Mesenchymal stem cell (in vitro differentiated cells and primary cell): ENCODE measurements at places on chromosomes 7 and 10.

- DNase-seq: no peak
Measured at GRCh38 chr10:52563360-52563759, 209.2 kb downstream of the MBL2 start.

- DNase-seq: no peak
Measured at GRCh38 chr7:84149573-84149972, 45.0 kb downstream of the SEMA3A start.

- no peak for DNase-seq
Measured at GRCh38 chr10:133139551-133140065, 20.4 kb upstream of the KNDC1 start.

DNA sequence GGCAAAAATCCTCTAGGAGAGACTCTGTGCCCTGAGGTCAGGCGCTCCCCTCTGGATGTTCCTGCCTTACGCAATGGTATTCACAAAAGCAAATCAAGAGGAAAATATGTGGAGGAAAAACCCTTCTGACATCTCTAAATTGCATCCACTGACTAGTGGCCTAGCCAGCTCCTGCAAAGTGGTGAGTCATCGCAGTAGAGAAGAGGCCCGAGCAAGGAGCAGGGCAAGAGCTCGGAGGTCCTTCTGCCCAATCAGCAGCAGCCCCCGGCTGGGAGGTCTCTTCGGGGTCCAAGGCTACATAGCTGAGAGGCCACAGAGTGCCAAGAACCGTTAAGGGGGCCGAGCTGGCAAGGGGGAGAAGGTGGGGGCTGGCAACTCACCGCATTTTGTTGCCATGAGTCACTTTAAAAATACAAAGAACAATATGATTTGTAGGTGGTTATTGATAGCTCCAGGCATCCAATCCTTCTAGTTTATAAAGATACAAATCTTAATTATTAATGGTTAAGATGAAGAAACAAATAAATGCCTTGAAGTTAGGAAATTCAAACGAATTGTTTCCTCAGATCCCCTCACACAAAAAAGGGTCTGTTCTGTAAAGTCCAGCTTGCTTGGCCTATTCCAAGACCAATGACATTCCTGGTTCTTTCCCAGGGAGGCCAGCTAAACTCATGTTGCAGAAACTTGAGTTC lies 161.6 kb downstream of the PKD1L1 start:
- DNase-seq: peak; percentile 99

GRCh38 chr10:100383251-100383650 lies 36.2 kb downstream of the SCD start:
- no peak for DNase-seq

DNA sequence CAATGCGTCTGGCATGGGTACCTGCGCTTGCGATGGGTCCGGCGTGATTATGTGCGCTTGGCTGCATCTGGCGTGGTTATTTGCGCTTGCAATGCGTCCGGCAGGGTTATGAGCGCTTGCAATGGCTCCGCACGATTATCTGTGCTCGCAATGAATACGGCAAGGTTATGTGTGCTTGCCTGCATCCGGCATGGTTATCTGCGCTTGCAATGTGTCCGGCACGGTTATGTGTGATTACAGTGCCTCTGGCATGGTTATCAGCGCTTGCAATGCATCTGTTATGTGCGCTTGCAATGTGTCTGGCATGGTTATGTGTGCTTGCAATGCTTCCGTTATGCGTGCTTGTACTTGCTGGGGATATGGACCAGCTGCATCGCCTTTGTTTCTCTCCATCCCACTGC lies 37.7 kb downstream of the RBAK start:
- DNase-seq: no peak

DNA sequence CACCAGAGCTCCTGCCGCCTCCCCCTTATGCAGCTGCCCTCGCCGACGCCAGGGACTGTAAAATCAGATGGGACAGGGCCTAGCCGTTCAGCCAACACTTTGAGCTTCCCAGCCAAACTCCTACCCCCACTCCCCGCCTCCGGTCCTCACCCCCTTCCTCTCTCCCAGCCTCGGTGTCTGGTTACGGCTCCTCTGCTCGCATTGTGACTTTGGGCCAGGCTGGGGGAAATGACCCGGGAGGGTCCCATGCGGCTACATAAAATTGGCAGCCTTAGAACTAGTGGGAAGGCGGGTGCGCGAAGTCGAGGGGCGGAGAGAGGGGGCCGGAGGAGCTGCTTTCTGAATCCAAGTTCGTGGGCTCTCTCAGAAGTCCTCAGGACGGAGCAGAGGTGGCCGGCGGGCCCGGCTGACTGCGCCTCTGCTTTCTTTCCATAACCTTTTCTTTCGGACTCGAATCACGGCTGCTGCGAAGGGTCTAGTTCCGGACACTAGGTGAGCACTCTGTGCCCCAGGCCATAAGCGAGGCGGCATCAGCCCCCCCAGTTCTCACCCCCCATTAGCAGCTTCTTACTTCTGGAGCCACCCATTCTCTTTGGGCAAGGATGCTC lies at the start of gene KAZALD1:
Gene KAZALD1, plus strand, starts transcription at position 366 of the 608 bp plus-strand sequence. CDS start 604 bp downstream, outside the sequence.
- peak; percentile 77 for DNase-seq

- no peak for DNase-seq
Measured at GRCh38 chr7:98368716-98369115, 32.2 kb downstream of the BAIAP2L1 start.

GRCh38 chr10:124799211-124799610 lies 2.4 kb upstream of the ABRAXAS2 start:
- DNase-seq: no peak

GRCh38 chr7:146004805-146005204 lies 111.8 kb upstream of the CNTNAP2 start:
- DNase-seq: no peak

- no peak for DNase-seq
Measured at GRCh38 chr7:127600885-127601284, 7.3 kb downstream of the FSCN3 start.

DNA sequence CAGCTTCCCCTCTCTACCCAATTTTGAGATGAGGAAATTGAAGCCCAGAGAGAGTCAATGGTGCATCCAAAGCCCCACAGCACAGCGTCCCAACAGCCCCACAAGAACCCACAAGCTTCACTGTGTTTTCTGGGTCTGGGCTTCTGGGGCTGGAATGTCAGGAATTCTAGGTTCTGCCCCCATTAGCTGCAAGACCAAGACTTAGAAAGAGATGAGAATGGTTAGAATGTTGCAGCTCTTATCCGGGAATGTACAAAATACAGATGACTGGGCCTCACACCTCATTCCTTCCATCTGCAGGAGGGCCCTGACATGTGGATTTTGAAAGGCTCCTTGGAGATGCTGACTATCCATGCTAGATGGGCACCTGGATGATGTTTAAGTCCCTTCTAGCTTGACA lies 6.0 kb upstream of the SGPL1 start:
- DNase-seq: no peak

DNA sequence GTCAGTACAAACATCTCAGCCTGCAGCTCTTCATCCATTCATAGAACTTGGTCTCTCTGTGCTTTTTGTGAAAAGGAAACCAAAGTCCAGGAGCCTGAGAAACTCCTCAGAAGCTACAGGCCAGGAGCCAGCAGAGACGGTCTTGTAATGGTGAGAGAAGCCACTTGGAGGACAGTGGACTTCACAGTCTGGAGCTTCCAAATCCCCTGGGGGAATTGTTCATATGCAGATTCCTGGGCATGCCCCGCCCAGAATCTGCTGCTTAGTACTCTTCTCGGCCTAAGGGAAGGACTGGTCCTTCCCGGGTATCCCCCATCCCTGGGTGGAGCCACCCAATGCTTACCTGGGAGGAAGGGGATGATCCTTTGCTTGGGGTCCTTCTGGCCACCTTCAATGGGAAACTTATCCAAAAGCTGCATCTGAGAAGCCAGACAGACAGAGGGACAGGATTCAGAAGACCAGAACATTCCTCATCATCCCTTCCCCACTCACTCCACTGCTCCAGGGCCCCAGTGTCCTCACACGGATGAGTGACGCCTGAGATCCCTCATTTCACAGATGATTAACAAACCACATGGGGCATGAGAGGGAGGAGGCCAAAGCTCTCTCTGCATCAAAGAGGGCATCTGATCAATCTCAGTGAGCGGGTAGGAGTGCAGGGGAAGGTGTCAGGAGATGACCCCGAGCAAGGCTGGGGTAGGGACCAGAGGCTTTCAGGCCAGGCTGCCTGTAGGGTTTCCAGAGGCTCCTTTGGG lies 88.4 kb downstream of the SH3PXD2A start:
- no peak for DNase-seq

GRCh38 chr7:100655908-100656674 lies at the start of gene ACTL6B:
Gene ACTL6B, minus strand, starts transcription at chr7:100656448. Its CDS starts 94 bp downstream, at chr7:100656354.
- peak; percentile 45 for DNase-seq

GRCh38 chr10:59563531-59563930 lies 146.1 kb downstream of the SLC16A9 start:
- DNase-seq: no peak

DNA sequence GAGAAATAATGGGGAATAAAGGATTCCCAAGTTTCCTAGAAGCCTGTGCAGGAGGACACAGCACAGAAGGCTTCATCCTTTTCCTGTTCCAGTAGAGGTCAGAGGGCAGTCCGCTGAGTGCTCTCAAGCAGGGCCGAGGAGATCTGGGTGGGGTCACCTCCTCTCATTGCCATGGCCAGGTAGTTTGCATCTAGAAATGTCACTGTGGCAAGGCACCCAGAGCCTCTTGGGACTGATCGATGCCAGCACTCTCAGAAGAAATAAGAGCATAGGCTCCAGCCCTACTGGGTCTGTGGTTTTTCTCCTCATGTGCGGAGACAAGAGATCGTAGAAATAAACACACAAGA lies 7.9 kb downstream of the NUB1 start:
- DNase-seq: no peak

GRCh38 chr10:76550806-76551205 lies 1086.8 kb downstream of the KCNMA1 start:
- peak; percentile 88 for DNase-seq

DNA sequence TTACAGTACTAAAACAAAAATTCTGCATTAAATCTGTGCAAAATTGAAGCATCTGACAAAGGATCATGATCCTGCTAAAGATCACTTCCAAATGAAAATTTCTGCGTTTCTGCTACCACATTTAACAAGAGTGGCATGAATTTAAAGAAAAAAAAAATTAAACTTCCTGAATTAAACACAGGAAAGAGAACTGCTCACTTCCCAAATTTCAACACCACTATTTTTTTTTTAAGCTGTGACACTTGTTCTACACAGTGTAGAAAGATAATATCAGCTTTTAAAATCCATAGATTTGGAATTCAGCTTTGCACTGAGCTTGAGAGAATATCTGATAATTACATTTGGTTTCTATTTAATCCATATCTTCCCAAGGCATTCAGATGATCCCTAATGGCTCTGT lies 73.6 kb downstream of the EPC1 start:
- no peak for DNase-seq

- DNase-seq: no peak
Measured at GRCh38 chr7:7803715-7804178, 85.3 kb upstream of the RPA3 start.

GRCh38 chr7:151366880-151367222 lies 25.2 kb downstream of the NUB1 start:
- DNase-seq: peak; percentile 50

GRCh38 chr10:86340176-86340990 lies 26.2 kb downstream of the GRID1 start:
- no peak for DNase-seq

- DNase-seq: no peak
Measured at GRCh38 chr10:27138277-27138676, 15.9 kb downstream of the YME1L1 start.

GRCh38 chr10:110317866-110318850 lies 13.4 kb upstream of the SMNDC1 start:
- no peak for DNase-seq

- peak; percentile 31 for DNase-seq
Measured at GRCh38 chr10:125082881-125083575, 77.3 kb downstream of the CTBP2 start.

DNA sequence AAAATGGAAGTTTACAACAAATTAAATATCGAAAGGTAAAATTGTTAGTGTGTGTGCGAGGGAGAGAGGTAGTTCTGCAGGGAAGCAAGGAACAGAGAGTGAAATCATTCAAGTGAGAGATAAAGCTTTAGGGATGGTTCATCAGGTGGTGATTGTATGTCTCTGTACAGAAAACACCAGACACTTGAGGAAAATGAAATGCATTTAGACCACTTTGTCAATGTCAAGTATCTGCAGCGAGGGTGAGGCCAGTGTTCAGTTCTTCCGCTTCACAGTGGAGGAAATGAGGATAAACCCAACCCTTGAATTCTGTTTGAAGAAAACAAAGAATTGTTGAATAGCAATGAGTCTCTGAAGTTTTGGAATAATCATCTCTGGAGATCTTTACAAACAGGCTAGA lies 14.4 kb upstream of the ITGB1 start:
- DNase-seq: no peak

DNA sequence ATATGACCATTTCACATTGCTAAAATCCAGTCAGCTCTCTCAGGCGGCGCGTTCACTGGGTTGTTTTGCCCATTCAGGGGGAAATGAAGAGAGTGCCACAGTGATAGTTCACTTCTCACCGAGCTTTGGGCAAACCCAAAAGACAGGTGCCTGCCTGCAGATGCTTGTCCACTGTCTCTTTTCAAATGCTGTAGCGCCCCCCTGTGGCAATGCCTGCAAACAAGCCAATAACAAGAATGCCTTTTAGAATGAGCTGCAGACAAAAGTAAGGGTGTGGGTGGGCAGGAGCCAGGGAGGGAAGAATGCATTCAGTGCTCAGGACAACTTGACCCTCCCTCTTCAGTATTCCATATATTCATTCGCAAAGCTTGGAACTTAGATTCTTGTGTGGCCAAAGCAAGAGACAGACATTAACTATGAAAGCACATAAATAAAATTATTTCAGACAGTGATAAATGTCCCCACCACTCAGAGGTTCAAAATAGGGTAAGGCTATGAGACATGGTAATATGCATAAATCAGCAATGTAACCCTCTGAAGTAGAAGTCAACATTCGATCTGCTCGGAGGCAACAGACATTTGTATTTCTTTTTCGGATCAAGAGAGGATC lies 86.9 kb downstream of the JAZF1 start:
- peak; percentile 76 for DNase-seq

DNA sequence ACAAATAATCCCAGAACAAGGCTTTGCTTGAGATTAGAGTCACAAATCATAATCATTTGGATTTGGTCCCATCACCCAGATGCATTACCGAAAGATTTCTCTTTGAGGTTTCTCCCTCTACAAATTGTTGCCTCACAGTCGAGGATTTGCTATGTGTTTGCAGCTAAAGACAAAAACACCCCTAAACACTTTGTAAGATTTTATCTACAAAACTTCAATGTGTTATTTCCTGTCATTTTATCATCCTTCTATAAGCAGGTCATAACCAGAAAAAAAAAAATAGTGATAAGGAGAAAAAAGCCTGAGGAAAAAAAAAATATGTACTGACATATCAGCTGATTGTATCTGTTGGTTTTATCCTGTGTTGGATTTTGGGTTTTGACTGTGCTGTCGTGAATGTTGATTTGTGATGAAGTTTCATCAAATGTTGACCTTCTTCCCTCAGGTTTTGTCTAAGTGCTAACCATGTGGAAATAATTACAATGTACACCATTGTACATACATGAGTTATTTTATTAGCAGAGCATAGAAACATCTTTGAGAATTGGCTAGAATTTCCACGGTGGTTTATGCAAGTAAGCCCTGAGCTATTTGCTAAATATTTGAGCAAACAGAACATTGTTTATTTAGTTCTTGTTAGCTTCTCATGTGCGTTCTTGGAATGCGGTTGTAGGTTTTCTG lies 274.4 kb downstream of the NEBL start:
- DNase-seq: peak; percentile 65
